ENCODE measurements at places on chromosomes 1 and 21.

- no peak for DNase-seq
These were observed 38.9 kb downstream of the MCOLN2 start for GRCh38 chr1:84957966-84958365.

DNA sequence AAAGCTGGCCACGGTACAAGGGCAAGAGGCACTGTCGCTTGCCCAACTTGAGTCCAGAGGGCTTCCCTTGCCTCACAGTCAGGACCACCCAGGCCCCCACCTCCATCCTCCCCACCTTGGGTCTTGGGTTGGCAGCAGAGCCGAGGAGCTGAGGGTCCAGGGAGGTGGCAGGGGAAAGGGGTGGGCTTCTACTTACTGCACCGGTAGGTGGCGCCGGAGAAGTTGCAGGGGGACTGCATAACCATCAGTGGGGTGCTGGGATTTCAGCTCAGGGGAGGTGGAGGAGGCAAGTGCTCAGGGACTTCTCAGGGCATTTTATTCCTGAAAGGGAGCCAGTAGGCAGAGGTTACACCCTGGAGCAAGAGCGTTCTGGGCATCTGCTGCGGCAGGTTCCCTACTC, 44.0 kb downstream of the TRIM62 start:
- DNase-seq, result no peak

- no peak for DNase-seq
These were observed 52.0 kb upstream of the SMYD2 start for GRCh38 chr1:214228976-214229375.

DNA sequence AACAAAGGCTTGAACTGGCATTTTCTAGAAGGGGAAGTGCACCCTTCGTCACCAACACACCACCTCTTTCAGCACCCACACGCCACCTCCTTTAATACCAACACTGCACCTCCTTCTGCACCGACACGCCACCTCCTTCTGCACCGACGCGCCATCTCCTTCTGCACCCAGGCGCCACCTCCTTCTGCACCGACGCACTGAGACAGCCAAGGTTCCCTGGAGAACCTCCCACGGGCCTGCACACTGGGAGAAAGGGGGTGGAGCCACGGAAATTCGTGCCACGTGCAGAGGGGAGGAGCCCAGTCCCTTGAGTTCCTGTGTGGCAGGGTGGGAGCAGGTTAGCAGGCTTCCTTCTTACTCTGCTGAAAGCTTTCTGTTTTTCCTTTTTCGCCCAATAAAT, 327.9 kb upstream of the C1orf174 start:
- no peak for DNase-seq

- DNase-seq, result no peak
These were observed 3.0 kb downstream of the NFIA start for GRCh38 chr1:61085206-61085982.

DNA sequence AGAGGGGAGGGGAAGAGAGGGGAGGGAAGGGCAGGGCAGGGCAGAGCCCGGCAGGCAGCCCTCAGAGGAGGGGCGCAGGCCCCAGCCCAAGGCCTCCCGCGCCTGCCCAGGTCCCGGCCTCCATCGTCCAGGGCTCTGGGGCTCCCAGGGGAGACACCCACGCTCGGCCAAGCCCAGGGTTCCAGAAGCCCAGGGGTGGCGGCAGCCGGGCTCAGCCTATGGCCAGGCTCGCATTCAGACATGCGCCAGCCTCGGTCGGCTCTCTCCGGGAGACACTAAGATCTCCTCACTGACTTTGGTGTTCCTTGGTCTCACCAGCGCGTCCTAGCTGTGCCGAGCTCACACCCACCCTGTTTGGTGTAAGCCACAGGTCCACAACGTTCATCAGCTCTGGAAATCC, 7.1 kb upstream of the ANKRD65 start:
- DNase-seq, result peak; percentile 67

DNA sequence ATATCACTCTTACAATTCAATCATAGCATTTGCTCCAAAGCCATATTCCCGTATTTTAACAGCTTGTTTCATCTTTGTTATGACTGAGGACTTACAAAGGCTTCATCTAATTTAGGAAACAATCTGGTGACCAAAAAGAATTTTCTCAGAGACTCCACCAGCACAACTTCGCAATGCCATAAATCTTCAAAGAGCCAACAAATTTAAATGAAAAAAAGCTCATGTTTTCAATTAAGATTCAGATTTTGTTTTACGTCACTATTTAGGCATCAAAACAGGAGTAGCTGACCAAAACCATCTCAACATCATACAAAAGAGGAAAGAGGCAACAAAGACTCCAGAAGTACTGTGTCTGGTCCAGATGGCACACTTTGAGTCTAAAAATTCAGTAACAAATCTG, 373.3 kb downstream of the TTLL7 start:
- no peak for DNase-seq

DNA sequence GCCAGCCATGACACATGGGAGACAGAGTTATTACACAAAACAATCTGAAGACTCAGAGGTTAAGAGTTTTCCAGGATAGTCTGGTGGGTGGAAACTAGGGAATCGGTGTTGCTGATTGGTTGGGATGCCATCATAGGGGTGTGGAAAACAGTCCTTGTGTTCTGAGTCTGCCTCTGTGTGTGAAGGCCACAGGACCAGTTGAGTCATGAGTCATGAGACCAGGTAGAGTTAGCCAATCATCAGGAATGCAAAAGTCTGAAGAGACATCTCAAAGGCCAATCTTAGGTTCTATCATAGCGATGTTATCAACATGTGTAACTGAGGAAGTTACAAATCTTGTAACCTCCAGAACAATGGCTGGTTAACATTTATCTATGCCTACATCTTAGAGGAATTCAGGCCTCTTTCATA, 49.7 kb upstream of the NEK7 start:
- DNase-seq, result no peak

DNA sequence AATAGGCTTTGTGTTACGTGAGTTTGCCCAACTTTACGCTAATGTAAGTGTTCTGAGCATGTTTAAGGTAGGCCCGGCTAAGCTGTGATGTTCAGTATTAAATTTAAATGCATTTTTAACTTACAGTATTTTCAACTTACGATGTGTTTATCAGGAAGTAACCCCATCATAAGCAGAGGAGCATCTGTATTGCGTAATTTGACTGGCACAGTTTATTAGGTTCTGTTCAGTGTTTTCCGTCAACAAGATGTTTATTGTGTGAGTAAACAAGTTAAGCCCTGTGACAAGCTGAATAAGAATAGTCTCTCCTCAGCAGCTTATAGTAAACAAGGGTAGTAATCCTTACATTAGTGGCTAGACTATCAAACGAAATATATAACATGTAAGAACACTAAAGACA, 27.2 kb upstream of the SHISA4 start:
- DNase-seq, result no peak

GRCh38 chr21:45592626-45593134, 50.4 kb upstream of the SLC19A1 start:
- DNase-seq, result no peak

- no peak for DNase-seq
These were observed 256.8 kb upstream of the C1orf105 start for GRCh38 chr1:172163498-172164215.

DNA sequence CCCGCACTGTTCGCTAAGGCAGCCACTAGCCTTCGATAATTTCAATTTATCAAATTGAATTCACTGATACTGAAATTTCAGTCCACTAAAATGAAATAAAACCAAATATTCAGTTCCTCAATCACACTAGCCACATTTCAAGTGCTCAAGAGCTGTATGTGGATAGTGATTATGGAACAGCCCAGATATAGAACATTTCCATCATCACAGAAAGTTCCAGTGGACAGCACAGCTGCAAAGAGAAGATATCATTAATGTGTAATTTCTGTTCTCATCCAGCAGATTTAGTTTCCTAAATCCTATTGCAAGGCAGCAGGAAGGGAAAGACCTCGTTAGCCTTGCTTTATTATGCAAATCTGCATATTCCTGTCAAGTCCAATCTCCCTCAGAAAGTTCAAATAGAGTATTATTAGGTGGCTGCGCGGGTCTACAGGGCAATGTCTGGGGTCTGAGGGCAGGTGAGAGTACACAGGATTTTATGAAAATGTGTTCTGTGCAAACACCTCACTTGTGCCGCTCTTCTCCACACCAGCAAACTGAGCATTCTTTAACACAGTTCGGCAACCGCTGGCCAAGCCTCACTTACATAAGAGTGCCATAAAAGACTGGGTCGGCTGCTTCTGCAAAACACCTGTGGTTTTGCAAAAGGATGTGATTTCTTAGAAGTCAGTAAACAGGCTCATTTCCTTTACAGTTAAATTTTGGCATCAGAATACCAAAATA, 22.4 kb downstream of the CAPZB start:
- DNase-seq, result no peak

GRCh38 chr1:91707114-91707889, 178.6 kb downstream of the TGFBR3 start:
- no peak for DNase-seq

DNA sequence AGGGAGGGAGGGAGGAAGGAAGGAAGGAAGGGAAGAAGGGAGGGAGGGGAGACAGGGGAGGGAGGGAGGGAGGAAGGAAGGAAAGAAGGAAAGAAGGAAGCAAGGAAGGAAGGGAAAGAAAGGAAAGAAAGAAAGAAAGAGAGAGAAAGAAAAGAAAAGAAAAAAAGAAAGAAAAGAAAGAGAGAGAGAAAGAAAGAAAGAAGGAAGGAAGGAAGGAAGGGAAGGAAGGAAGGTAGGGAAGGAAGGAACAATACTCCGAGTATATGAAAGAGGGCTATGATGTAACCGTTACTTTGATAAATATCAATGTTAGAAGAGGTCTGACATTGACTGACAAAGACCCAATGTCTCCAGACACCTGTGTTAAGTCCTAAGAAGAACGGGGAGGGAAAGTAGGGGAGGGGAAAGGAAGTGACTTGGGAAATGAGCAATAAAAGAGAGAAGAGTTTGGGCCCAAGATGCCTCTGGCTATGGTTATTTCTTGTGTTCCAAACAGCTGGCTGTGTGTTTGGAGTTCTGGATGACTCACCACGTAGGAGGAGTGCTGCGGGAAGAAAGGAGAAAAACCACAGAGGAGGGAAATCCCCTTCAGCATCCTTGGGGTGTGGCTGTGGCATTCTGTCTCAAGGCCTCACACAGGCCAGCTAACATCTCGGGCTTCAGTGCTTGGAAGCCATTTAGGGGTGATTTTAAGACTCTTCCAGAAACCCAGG, 37.0 kb upstream of the RXRG start:
- no peak for DNase-seq

- no peak for DNase-seq
These were observed 17.5 kb downstream of the NEK7 start for GRCh38 chr1:198174297-198174696.

All from posterior cingulate gyrus (tissue), 11 donors.